ENCODE measurements at places on chromosomes 12 and 14. TPM values are rescaled to one million over a fixed set of nuclear protein-coding genes. Genes with fewer than 3 reads are reported as not detected.

- DNase-seq: no peak
Observed at GRCh38 chr12:8951744-8952143, 2.3 kb upstream of the M6PR start.

DNA sequence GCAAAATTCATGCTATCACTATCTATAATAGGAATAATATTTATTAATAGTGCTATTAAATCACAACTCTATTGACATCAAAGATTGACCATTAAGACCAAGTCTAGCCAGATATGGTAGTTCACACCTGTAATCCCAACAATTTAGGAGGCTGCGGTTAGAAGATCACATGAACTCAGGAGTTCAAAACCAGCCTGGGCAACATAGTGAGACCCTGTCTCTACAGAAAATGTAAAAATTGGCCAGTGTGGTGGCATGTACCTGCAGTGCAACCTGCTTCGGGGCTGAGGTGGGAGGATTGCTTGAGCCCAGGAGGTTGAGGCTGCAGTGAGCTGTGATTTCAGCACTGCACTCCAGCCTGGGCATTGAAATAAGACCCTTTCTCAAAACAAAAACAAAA is 11.0 kb downstream of the VEZT start:
- DNase-seq: no peak

DNA sequence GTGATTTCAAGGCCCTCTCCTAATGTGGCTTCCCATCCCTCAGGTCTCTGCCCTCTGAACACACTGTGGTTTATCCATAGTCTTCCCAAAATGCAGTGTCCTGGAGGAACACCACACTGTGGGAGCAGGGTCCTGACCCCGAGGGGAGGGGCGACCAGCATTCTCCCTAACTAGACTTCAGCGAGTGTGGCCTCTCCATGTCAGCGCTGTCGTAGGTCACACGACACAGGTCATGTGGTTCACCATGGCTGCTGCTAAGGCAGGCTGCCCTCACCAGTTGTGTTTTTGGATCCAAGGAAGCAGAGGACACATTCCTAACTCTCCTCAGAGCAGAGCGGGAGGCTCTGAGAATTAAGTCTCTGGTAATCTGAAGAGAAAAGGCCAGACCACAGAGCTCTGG is 50.5 kb downstream of the SSH1 start:
- no peak for DNase-seq

- DNase-seq: peak; percentile 67
Observed at GRCh38 chr14:91744068-91744480, 12.2 kb upstream of the CATSPERB start.

DNA sequence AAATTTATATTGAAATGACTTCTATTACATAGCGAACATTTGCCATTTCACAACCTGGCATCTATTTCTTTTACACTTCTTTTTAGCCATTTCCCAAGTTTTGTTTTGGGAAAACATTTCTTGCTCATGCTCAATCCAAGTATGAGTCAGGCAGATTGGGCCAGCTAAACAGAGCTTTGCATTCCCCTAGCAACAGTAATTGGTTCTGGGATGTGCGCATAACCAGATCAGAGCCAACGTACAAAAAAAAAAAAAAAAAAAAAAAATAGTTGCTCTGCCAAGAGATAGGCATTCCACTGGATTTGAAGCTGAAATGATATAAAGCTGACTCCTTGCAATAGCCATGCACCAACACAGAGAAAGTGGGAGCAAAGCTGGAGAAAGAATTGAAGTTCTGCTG is 37.5 kb downstream of the PLCZ1 start:
- no peak for DNase-seq

DNA sequence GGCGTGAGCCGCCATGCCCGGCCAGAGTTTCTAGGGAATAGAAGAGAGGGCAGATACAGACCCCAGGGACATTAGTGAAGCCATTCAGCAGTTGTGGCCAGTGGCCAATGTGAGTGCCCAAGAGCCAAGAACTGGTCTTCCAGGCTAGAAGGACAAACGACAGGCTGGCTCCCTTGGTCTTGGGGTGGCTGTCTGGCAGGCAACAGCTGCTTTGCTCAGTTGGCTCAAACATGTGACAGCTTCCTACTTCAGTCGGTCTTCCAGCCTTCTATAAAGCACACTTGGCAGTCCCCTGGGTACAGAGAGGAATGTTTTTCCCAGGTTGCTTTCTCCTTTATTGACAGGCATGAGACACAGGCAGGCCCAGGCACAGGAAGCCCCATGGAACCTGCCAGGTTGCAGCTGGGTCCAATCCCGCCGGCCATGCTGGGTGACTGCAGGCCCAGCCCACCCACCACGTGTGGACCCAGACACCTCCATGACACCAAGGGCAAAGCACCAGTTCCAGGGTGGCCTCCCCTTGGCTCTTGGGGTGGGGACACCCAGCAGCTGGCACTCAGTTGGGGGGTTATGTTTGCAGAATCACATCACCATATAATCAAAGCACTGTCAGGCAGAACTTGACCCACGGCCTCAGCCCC is 15.4 kb downstream of the CHGA start:
- DNase-seq: no peak

DNA sequence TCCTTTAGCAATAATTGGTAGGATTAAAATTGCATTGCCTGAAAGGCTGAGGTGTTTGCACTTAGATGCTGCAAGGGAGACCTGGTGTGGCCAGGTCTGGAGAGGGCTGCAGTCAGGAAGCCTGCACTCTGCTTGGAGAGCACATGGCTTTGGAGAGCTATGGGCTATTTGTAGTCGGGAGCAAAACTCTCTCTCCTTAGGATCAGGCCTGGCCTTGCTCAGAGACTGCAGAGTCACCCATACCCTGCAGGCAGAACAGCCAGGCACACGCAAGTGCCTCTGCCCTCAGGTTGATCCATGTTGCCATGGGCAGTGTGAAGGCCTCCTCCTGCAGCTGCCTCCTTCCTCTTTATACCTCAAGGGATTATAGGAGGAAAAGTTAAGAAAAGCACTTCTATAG is 26.8 kb downstream of the CKB start:
- no peak for DNase-seq

DNA sequence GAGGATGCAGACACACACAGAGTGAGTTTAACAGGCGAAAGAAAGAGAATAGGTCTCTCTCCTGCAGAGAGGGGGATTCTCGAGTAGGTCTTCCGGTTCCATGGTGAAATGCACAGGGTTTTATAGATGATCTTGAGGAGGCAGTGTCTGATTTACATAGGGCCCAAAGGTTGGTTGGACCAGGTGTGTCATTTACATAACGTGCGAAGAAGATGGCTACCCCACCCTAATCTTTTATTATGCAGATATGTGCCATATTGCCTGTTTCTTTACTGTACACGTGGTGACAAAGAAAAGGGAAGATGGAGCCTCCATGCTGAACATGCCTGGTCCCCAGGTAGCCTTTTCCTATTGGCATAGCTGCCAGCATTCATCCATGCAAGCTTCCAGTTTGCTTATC is 219.8 kb downstream of the CRADD start:
- no peak for DNase-seq

GRCh38 chr12:20410734-20411133 is 42.4 kb downstream of the PDE3A start:
- no peak for DNase-seq

Gene SSPN
- 0.61 TPM for polyA plus RNA-seq

Gene CFAP54
- polyA plus RNA-seq: 0.04 TPM

Gene ADCY6
- 31.7 TPM for polyA plus RNA-seq

Gene PLEKHH1
- 48.8 TPM for polyA plus RNA-seq

Gene PLA2G1B
- 7,592 TPM for polyA plus RNA-seq

Gene MIP
- not detected for polyA plus RNA-seq

Measured in pancreas (tissue), 10 donors.